GM23338 (cell line): ENCODE measurements at places on chromosomes 13 and 19. TPM values are rescaled to one million over a fixed set of nuclear protein-coding genes. Genes with fewer than 3 reads are reported as not detected.

GRCh38 chr19:17555929-17556813 is 722 bp downstream of the COLGALT1 start:
- H3K27me3 ChIP-seq = peaks cover 4% of the 10 kb centered on the region; the same call in 1 of the 2 replicates
- peak overlapping the region; percentile 77 for H3K4me3 ChIP-seq
- no peaks in the 10 kb centered on the region for H3K36me3 ChIP-seq
- peak; percentile 81 for DNase-seq

The ZNF90 gene
- 101 and 122 TPM in 2 replicates for total RNA-seq

The PIK3R2 gene
- 37.1 and 66.6 TPM in 2 replicates for total RNA-seq

DNA sequence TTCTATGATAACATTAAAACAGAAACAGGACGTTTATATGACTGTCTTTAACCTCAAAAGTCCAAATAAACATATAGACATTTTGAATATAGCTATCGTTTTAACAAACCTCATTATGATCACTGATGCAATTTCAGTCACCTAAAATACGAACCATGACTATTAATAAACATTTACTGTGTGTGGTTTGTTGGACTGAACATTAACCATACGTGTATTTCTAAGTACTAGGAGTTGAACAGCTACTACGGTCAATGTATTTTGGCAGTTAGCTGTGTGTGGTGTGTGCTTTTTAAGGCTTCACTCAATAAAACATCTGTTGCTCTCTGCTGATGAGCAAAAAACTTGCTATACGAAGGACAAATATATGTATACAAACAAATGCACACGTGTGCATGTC is 281.4 kb downstream of the ABCC4 start:
- no peak overlapping the region for H3K27ac ChIP-seq
- no peaks in the 10 kb centered on the region for H3K4me1 ChIP-seq
- no peak for DNase-seq
- no peak overlapping the region for H3K4me3 ChIP-seq
- no peaks in the 10 kb centered on the region for H3K27me3 ChIP-seq

DNA sequence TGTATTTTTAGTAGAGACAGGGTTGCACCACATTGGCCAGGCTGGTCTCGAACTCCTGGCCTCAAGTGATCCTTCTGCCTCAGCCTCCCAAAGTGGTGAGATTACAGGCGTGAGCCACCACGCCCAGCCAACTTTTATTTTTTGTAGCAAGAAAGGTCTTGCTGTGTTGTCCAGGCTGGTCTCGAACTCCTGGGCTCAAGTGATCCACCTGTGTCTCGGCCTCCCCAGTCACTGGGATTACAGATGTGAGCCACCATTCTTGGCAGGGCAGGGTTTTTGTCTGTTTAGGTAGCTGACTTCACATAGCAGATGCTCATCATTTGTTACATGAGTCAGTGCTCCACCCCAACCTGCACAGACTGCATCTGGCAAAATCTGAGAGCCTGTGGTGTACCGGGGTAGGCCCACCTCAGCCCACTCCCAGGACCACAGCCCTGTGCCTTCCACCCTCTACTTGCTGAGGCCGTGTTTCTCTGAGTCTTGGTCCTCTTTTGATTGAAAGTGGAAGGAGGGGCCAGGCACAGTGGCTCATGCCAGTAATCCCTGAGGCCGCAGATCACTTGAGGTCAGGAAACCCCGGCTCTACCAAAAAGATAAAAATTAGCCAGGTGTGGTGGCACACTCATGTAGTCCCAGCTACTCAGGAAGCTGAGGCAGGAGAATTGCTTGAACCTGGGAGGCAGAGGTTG is 4.2 kb upstream of the TNPO2 start:
- H3K36me3 ChIP-seq = no peaks in the 10 kb centered on the region
- no peak overlapping the region for H3K27ac ChIP-seq
- H3K4me3 ChIP-seq = no peak overlapping the region
- no peak for DNase-seq

The PALM gene
- total RNA-seq = 21.7 and 26.1 TPM in 2 replicates

The CDC42EP5 gene
- total RNA-seq = 0.35 and 3.4 TPM in 2 replicates

DNA sequence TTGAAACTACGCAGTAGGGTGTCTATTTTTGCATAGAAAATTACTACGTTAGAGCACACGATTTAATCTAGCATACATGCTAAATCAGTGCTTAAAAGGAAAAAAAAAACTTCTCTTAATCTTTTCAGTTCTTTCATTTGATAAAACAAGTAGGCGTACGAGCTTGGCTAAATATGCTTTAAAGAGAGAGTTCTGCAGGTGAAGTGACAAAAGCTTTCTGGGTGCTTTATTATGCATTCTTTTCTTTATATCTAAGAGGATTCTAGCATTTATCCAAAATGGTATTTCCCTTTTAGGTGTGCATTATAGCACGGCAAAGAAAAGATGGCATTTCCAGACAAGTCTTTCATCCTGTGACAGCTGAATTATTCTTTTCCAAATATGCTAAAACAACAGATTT is 281.2 kb downstream of the PCDH9 start:
- no peaks in the 10 kb centered on the region for H3K36me3 ChIP-seq
- H3K27me3 ChIP-seq = no peaks in the 10 kb centered on the region
- peaks cover 42% of the 10 kb centered on the region for H3K4me1 ChIP-seq
- H3K4me3 ChIP-seq = no peak overlapping the region
- no peak for DNase-seq

The LHFPL6 gene
- 5.2 and 9.5 TPM in 2 replicates for total RNA-seq

DNA sequence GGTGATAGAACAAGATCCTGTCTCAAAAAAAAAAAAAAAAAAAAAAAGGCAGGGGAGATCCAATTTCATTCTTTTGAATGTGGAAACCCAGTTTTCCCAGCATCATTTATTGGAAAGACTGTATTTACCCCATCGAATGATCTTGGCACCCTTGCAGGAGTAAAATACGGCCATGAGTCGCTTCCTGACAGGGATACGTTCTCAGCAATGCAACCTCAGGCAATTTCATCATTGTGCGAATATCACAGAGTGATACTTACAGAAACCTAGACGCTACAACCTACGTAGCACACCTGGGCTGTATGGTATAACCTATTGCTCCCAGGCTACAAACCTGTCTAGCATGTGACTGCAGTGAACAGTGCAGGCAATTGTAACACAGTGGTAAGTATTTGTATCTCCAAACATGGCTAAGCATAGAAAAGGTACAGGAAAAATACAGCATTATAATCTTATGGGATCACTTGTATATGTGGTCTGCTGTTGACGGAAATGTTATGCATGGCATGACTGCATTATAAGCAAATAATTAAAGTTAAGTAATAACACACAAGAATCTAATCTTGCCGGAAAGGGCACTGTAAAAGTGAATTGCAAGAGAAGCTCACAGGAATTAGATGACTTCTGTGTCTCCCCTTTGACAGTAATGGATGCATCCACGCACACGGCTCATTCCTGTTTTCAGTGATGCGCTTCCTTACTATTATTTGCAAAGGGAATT is 24.1 kb downstream of the RFX2 start:
- H3K36me3 ChIP-seq = no peaks in the 10 kb centered on the region
- H3K4me3 ChIP-seq = no peak overlapping the region
- no peak overlapping the region for H3K27ac ChIP-seq
- peaks cover 10% of the 10 kb centered on the region; the same call in 1 of the 2 replicates for H3K4me1 ChIP-seq

The KLHL1 gene
- total RNA-seq = not detected in 2 replicates
